ENCODE measurements at places on chromosomes 3 and 15.

DNA sequence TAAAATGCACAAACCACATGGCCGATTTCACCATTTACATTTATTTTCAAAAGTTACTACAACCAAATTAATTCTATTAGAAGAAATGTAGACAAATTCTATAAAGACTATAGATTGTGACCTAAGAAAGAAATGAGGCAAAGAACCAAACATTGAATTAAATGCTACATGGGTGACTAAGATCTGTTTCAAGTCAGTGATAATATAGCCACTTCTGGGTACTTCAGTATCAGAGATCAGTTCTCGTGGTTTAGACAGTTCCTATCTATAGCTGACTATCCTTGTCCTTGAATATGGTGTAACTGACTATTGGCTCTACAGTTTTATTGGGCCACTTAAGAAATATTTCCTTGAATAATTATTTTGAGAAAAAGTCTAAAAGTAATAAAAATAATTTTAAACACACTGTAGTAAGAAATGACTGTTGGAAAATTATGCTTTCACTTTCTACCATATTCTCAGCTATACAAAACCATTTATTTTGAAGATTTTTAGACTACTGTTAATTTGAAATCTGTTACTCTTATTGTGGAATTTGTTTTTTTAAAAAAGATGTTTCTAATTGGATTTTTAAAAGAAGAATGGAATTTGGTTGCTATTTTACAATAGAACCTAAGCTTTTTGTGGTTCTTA is 14.1 kb downstream of the KCNMB3 start:
- no peak for DNase-seq

DNA sequence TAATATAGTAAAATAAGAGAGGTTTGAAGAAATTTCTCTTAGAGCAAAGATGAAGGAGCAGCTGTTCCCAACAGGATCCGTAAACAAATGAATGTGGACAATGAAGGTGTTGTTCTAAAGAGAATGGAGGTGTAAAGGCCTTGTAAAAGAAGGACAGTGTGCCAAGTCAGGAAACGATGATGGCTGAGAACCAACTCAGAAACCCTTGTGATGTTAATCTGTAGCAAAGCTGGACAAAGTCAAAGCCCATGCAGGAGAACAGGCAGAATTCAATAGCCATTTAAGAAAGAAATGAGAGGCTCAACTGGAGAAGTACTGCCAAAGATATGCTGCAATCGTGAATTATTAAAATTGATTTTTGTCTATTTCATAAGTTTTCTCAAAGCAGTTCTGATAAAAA is 192.2 kb downstream of the MBNL1 start:
- no peak for DNase-seq

- DNase-seq = no peak
These were observed 964 bp downstream of the SLC25A20 start for GRCh38 chr3:48897460-48898376.

GRCh38 chr3:114453361-114453780 is 159.5 kb downstream of the TIGIT start:
- DNase-seq = no peak

DNA sequence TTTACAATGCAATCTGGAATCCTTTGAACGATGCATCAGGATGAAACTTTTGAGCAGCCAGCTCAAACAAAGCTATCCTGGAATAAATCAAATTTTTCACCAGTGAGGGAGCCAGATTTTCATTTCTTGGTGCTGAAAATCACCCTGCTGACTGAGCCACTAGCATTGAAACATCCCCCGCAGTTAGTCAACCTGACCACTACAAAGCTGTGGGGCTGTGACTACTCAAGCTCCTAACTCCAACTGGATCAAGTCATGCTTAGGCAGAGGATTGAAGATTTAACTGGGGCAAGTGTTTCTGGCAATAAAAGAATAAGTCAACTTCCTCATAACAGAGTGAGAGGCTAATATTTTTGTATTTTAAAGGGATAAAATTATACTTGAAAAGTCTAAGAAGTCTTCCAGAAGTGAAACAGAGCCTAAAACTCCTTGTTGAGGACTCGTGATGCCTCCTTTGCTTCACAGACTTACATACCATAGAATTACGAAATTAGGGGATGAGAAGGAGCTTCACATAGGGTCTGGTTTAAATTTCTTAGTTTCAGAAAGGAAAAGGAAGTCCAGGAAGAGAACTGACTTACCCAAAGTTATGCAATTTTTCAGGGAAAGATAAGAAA is 177.8 kb downstream of the SERPINI1 start:
- DNase-seq = no peak

- DNase-seq = no peak
These were observed 77.3 kb downstream of the CPN2 start for GRCh38 chr3:194273743-194274310.

DNA sequence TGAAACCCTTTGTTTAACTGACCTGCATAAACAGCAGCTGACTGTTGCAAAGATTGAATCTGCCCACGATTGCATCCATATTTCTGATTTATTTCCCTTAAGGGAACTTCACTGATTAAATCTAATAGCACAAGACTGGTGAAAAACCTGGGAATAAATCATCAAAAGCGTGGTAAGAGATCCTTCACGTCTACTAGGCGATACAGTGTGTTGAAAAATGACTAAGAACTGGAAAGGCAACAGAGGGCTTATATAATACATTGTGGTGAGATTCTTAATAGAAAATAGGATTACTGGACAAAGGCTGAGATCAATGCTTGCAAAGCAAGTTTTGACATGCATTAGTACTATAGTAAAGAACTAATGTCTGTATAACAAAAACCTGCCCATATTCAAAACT is 49.0 kb downstream of the POLQ start:
- no peak for DNase-seq

DNA sequence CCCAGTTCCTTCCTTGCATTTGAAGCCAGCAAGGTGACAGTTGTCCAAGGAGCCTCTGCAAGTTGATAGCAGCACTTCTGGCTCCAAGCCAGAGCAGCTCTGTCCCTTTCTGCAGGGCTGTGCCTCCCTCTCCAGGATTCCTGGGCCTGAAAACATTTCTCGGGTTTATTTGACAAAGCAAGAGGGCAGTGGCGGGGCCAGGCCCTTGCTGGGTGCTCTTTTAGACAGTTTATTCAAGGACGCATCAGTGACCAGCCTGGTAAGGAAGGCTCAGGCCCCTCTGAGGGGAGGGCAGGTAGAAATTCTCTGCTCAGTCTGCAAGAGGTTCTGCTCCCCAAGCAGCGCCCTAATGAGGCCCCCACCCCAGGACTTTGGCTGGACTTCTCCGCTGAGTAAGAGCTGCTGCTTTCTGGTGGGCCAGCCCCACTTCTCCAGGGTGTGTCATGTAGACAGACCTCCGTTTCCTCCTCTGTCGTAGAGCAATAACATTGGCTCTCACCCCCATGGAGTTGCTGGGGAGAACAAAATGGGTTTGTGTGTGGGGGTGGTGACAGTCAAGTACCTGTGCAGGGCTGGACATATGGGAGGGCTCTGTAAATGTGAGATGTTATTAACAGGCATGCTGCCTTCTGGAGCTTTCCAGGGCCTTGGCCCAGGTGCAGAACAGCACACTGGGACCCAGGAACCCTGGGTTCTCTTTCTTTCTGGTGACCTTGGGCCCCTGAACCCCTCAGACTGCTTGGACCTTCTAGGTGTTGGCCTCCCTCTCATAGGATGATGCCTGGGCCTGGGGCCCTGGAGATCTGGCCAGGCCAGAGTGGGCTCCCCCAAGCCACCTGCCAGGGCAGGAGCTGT is 146.2 kb upstream of the TLE3 start:
- DNase-seq = no peak

- DNase-seq = no peak
These were observed 52.7 kb upstream of the ATOSA start for GRCh38 chr15:52731732-52732470.

DNA sequence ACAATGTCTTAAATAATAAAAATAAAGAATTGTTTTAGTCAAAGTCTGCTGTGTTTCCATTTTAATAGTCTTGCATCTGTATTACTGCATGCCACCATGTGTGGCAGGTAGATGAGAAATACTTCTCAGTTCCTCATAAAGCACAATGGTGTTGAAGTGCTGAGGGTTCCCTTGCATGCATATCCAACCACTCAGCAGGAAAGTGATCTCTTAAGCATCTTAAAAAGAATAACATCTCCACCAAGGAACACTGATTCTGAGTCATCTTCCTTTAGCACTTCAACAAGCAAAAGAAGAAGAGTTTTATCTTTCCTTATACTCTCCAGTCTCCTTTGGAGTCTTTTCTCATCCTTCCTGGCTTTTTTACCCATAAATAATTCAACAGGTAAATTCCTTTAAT is 602.0 kb downstream of the TBL1XR1 start:
- DNase-seq = no peak

DNA sequence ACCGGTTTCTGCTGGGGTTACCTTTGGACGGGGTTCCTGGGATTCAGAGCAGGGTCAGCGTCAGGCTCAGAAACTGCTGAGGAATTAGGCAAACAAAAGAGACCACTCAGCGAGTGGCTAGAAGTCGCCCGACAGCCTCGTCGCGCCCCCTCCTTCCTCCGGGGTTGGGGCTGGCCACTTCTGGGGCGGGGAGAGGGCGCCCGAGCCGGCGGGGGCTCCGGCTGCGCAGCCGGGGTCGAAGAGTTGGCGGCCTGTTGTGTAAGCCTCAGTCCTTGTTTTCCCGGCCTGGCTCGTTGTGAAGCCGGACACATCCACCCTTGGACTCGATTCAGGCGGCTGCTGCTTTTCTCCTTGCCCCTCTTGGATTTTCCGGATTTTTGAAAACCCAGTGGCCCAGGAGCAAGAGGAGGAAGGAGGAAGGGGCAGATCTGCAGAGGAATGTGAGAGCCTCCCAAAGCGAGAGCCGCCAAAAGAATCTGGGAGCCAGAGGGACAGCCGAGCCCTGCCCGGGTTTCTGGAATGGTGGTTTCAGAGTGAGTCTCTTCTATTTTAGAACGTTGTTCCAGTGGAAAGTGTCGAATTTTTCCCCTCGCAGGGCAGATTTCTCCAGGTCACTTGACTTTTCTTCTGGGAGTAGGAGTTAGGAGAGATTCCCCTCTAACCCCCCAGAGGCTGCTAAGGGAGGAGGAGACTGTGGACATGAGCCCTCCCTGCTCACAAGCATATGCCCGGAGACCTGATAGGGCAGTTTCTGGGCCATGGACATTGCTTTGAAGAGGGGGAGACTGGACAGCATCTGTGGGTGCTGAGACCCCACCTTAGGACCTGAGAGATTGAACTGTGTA is 666 bp downstream of the SNX33 start:
- DNase-seq = no peak

DNA sequence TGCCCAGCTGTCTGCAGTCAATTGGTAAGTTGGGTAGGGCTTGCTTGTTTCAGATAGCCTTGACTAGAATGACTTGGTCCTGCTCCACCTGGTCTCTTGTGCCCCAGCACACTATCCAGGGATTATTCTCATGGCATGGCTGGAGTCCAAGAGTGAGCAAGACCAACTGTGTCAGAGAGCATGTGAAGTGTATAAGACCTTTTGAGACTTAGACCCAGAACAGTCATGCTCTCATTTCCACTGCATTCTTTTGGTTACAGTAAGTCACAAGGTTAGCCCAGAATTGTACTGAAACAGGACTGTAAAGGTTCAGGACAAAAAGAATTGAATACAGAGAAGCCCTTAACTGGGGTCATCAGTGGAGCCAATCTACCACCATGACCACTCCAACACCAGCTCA is 650.8 kb upstream of the ADAMTS9 start:
- no peak for DNase-seq

- no peak for DNase-seq
These were observed 43.5 kb downstream of the GOLGA6L2 start for GRCh38 chr15:23403550-23403949.

DNA sequence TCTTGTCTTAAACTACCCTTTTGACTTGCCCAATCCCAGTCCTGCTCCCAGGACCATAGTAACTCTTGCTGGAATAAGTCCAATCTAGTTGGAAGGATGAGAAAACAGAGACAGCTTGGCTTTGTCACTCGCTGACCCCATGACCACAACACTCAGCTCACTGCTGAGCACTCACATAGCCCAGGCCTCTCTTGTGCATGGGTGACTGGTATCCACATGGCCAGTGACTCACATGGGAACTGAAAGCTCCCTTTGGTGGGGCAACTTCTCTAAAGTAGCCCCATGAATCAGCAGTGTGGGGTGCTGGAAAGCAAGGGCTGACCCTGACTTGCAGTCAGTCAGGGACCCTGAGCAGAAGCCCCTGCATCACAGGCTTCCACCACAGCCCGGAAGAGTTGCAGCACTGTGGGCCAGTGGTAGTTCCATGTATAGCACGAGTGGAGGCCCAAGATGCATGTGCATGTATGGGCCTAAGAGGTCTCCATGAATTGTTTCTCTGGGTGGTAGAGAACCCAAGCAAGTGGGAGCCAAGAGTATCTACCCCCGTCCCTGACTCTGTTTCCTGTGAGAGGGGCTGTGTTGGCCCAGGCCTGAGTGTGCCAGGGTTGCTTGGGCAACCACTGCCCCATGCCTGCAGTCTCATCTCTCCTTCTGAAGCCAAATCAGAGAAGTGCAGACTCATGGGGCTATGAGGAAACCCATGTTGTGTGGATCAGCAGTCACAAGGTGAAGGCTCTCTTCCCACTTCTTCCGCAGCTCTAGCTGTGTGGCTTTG is 62.1 kb upstream of the XCR1 start:
- no peak for DNase-seq

- no peak for DNase-seq
These were observed 26.1 kb downstream of the PLXNB1 start for GRCh38 chr3:48403533-48404439.

DNA sequence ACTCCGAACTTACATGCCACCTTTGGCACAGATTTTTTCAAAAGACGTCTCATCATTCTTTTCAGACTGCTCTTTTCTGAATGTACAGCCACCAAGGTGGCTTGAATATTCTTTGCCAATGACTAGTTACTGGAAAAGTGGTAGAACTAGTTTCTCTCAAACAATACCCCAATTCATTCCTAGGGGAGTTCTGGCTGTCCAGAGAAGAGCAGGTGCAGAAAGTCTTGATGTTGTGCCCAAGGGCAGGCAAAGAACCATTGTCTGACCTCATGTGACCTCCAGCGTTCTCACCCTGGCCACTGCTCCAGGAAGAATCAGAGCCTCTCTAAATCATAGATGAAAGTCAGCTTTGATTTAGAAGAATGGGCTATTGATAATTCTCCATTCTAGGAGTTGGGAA is 5.5 kb downstream of the LMOD3 start:
- DNase-seq = no peak

DNA sequence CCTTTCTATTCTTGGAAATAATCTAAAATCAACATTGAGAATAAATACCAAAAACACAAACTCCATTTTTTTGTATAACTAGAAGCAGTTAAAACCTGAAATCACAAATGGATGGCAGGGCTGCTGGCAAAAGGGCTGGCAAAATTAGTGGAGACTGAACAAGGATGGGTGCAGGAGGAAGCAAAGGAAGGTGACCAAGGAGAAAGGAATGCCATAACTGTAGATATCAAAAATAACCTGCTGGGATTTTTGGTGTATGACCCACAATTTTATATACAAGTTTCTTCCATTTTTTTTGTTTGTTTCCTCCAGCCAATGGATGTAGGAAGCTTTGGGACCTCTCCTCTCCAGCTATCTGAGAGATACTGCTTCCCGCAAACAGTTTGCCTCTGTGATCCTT is 12.7 kb downstream of the CFAP44 start:
- DNase-seq = no peak

DNA sequence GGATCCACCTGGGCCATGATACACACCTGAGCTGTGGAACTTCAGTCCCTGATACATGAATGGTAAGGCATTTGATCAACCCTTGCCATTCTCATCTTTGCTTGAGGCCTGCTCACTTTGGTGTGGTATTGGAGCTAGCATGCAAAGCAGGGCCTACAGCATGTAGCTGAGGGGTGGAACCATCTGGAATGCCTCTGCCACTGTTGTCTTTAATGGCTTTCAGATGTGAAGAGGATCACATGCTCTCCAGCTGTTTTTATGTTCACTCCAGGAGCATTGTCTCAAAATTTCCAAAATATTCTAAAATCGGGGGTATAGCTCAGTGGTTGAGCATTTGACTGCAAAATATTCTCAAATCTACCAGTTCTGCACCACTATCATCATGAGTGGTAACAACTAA is 64.4 kb upstream of the PHLDB2 start:
- no peak for DNase-seq
